Astrocyte (in vitro differentiated cells and primary cell): ENCODE measurements at places on chromosomes 3 and 15. TPM values are rescaled to one million over a fixed set of nuclear protein-coding genes. Genes with fewer than 3 reads are reported as not detected.

Gene UNC45A
- total RNA-seq: 56.2 and 56.6 TPM in 2 replicates

GRCh38 chr3:193052354-193053045 is 134.8 kb upstream of the MB21D2 start:
- H3K4me3 ChIP-seq: no peak overlapping the region
- DNase-seq: no peak
- H3K4me1 ChIP-seq: no peaks in the 10 kb centered on the region
- no peaks in the 10 kb centered on the region for H3K36me3 ChIP-seq

Gene IQCF5
- not detected in 2 replicates for total RNA-seq

Gene RBMS3
- total RNA-seq: 32.3 and 33.0 TPM in 2 replicates

- H3K4me1 ChIP-seq: peaks cover 11% of the 10 kb centered on the region
- no peak for DNase-seq
- H3K4me3 ChIP-seq: no peak overlapping the region
- no peak overlapping the region for H3K27ac ChIP-seq
- no peaks in the 10 kb centered on the region for H3K36me3 ChIP-seq
These were observed 966.7 kb upstream of the ROBO1 start for GRCh38 chr3:80734483-80734882.
